ENCODE measurements at places on chromosomes 3 and 15.

DNA sequence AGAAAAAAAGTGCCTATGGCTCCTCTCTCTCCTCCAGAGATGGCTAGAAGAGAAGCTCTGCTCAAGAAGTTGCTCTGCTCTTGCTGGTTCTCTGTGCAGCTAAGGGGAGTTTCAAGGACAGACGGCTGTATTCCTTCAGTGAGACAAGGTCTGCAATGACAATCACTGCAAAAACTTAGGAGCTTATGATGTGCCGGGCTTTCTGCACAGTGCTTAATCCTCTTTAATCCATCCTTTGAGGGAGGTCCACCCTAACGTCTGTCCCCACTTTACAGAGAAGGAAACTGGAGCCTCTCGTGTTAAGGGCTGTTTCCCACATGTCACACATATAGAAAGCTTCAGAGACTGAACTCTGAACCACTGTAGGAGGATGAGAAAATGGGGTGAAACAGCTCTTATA, 260.6 kb downstream of the MEX3B start:
- no peak for DNase-seq

GRCh38 chr3:45548681-45549075, 45.9 kb upstream of the LIMD1 start:
- DNase-seq, result no peak

DNA sequence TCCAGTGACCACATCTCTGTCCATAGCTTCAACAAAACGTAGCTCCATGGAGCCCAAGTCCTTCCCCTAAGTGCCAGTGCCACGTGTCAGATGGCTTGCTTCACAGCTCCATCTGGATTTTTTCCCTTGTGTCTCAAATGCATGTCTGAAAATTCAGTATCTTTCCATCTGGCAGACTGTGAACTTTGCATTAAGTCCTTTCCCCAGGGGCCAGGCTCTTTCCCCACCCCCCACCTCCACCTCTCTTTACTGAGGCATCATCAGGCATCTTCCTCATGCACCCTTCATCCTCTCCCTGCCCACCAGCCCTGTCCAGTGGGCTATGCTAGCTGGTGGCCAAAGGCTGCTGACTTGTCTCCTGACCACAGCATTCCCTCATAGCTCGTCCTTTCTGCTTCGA, 53.7 kb downstream of the PDIA5 start:
- no peak for DNase-seq

GRCh38 chr3:196625331-196625730, 14.2 kb upstream of the NRROS start:
- DNase-seq, result no peak

DNA sequence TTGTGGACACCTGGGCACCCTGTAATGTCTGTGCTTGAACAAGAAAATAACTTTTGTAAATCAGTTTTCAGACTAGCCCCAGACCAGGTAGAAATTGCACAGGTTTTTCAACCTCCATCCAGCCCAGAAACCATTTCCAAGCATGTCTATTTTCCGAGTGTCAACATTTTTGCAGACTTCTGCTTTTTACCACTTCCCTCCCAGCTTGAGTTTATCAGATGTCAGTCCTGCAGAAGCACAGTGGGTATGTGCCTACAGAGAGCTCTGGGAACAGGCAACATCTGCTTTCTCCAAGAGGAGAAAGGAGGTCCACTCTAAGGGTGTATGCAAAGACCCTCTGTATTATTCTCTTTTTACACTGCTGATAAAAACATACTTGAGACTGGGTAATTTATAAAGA, 83.9 kb downstream of the LRRK1 start:
- no peak for DNase-seq

DNA sequence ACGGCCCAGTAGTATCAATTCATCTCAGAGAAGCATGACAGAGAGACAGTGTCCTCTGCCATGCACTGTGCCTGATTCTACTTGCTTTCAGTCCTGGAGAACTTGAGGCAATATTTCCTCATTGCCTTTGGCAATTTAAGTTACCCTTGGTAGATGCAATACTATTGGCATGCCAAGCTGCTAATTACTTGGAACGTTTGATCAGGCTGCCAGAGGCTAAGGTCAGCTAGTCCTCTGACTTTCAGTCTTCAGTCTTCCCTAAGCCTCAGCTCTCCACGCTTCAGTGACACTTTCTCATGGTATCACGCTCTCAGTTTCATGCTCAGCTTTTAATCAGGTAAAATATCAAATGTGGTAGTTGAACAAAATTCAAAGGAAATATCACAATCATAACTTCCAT, 13.1 kb upstream of the OSBPL11 start:
- DNase-seq, result no peak

DNA sequence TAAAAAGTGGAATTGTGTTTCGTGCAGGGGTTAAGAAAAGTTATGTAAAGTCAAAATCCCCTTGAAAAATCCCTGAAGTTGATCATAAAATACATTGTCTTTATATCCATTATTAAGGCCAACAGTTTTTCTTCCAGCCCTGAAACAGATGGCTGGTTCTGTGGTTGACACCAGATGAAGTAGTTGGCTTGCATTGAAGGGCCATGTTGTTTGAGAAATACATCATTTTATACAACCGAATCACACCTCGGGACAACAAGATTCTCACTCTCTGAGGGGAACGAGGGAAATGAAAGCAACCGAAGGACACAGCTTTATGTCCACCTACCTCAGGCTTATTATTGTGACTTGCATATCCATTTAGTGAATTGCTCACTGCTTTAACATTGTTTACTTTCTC, 126.0 kb upstream of the MITF start:
- DNase-seq, result no peak

DNA sequence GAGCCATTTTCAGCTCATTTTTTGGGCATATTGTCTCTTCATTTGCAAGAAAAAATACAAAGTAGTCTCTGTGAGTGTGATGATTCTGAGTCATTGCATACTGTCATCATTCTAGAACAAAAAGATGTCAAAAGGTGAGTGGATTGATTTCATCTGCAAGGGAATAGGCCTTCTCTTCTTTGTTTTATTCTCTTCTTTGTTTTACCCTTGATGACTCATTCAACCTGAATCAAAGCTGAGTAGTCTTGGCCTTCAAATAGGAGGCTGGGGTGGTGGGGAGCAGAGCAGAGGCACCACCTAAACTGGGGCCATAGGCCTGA, 25.4 kb downstream of the CYP19A1 start:
- DNase-seq, result peak; percentile 70

Data from mammary epithelial cell (primary cell).